ENCODE measurements at places on chromosomes 11 and 22.

DNA sequence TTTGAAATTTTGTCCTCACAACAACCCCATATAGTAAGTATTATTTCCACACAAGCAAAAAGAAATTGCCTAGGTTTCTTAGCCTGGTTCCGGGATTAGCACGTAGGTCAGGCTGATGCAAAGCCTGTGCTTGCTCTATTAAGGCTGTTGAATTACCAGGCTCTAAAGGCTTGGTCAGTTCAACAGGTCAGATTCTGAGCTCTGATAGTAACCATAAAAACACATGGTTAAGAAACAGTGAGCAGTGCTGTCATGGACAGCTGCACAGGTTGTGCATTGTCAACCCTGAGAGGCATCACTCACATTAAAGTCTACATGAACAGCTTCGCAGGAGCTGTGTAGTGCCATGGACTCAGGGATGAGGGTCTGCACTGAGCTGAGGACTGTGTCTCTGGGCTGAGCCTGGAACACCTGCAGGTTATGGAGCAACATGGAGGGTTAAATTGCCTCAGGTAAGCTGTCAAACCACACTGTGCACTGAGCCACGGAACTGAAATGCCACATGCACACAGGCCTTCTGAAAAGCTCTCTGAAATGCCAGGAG lies 98.0 kb downstream of the PIWIL4 start:
- peaks cover 5% of the 10 kb centered on the region for H3K27me3 ChIP-seq
- H3K4me1 ChIP-seq, result no peaks in the 10 kb centered on the region
- no peak for DNase-seq
- H3K4me3 ChIP-seq, result no peak overlapping the region
- H3K36me3 ChIP-seq, result no peaks in the 10 kb centered on the region
- no peak overlapping the region for H3K27ac ChIP-seq

DNA sequence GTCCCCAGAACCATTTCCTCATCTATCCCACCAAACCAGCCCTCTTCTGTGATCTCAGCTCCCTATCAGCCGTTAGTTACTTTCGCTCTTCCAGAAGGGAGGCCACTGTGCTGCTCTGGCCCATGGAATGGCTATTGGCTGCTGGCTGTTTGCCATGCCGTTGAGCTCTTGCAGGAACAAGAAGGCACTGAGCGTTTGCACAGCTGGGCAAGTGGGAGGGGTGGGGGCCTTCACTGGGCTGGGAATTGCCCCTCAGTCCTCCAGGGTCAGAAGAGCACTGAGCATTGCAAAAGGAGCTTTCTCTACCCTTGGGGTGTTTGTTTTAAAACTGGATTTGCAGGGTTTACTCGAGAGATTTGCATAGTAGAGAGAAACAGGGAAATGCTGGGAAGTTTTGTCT lies 129.0 kb upstream of the PARVA start:
- no peak overlapping the region for H3K4me3 ChIP-seq
- no peaks in the 10 kb centered on the region for H3K36me3 ChIP-seq
- DNase-seq, result no peak
- peaks cover 5% of the 10 kb centered on the region for H3K27me3 ChIP-seq
- H3K27ac ChIP-seq, result no peak overlapping the region
- no peaks in the 10 kb centered on the region for H3K4me1 ChIP-seq

DNA sequence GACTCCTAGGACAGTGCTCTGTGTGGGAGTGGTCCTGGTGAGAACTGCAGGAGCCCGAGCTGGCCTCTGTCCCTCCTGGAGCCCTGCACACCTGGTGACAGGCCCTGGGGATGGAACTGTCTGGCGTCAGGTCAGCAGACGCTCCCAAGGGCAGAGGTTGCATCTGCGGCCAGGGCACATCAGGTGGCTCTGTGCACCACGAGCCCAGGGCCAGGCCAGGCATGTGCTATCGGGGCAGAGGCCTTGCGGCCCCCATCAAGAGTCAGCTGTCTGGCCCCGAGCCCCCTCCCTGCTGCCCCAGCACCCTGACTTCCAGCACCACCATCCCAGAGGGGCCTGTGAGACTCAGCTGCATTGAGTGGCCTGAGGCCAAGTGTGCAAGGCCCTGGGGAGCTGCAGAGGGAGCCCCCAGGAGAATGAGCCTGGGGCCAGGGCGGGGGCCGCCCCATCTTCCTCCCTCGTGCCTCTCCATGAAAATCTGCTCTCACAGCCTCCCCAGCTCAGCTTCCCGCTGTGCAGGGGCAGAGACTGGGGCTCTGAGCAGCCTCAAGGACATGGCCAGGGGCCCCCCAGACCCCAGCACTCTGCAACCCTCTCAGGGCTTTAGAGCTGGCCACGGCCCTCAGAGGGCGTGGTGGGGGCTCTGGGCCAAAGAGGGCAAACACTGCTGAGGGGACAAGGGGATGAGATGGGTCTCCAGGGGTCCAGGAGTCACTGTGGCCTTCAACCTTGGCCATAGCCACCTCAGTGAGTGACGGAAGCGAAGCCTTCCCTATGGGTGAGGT lies 56.4 kb downstream of the RTL6 start:
- H3K4me3 ChIP-seq, result no peak overlapping the region
- DNase-seq, result no peak

- H3K4me3 ChIP-seq, result peak overlapping the region; percentile 67
- no peaks in the 10 kb centered on the region for H3K27me3 ChIP-seq
- H3K4me1 ChIP-seq, result peaks cover 11% of the 10 kb centered on the region
These were observed 67.7 kb downstream of the BCL2L13 start for GRCh38 chr22:17705951-17706900.
